NCI-H524 treated with DMSO at 0.1 percent for 48 hours (cell line): ENCODE measurements at places on chromosomes 7 and 10.

DNA sequence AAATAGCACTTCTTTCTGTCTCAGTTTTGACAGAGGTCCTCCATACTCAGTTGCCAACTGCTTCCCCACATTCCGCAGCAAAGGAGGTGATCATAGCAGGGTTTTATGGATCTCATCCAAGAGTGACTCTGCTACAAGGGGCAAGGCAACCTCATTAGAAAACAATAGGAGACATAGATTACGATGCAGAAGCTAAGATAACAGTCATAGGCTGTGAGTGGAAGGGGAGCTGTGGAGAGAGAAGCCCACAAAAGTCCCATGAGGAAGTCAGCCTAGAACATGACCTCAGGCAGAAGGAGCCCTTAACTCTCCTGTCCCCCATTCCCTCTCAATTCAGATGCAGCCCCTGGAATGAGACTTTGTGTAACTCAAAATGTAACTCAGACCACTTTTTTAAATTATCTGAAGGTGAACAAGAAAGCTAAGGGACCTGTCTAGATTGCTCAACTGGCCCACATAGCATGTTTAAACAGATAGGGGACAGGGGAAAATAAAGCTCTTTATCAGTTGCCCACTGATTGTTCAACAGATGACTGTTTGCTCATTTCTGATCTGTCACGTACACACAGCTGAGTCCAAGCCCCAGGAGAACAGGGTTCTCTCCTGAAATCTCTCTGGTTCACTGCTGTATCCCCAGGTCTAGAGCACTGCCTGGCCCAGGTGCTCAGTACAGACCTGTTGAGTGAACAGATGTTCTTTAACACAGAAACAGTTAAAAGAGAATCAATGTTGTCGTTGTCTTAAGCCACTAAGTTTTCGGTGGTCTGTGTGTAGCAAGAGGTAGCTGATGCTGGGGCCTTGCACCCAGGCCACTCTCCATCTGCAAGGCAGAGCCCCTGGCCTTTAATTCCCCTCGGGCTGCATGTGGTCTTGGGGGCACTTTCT is 1.5 kb upstream of the NCOA4 start:
- DNase-seq: no peak

GRCh38 chr10:116798859-116799258 is 50.4 kb upstream of the ENO4 start:
- DNase-seq: no peak

DNA sequence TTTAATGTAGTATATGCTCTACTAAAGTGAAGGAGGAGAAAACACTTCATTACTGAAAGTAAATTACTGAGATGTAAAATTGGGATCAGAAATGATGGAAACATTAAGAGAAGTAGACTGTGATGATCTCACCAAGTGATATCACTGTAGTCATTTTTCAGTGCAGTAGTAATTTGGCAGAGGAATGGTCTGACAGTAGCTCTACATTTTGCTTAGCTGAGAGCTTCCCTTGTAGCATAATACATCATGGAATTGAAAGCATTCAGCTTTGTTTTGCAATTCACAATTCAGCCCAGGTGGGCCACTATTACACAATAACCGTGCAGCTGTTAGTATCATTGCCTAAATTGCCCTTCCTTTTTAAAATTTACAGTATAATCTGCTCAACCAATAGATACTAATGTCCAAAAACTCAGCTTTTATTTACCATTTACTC is 19.4 kb upstream of the CABCOCO1 start:
- DNase-seq: no peak

- no peak for DNase-seq
Observed at GRCh38 chr10:30182191-30183054, 123.0 kb upstream of the JCAD start.

- no peak for DNase-seq
Observed at GRCh38 chr10:132011024-132011423, 29.3 kb upstream of the BNIP3 start.

DNA sequence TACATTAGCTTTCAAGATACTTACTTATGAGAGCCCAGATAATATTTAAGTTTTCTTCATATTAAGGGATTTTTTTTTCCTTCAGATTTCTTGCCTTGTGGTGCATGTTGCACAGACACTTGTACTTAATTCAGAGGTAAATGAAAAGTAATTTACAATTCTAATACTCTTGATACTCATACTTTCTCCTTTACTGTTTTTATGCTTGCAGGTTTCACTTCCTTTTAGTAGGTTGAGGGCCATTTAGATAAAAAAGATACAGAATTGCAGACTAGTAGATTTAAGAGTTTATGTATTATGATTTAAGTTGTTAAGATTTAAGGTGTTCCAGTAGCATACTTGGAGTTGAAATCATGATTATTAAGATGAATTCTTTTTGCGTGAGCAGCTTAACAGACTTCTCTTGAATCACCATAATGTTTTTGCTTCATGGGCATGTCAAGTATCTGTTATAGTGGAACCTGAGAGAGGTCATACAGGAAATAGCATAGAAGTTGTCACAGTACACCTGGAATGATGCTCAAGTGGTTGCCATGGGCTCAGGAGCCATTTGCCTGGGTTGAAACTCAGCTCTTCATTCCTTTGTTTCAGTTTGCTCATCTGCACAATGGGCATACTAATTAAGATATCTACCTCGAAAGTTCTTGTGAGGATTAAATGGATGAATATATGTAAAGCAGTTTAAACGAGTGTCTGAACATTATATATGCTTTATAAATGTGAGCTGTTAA is 174.8 kb upstream of the PRPS1L1 start:
- no peak for DNase-seq

- no peak for DNase-seq
Observed at GRCh38 chr10:119858063-119858462, 14.6 kb downstream of the MCMBP start.

DNA sequence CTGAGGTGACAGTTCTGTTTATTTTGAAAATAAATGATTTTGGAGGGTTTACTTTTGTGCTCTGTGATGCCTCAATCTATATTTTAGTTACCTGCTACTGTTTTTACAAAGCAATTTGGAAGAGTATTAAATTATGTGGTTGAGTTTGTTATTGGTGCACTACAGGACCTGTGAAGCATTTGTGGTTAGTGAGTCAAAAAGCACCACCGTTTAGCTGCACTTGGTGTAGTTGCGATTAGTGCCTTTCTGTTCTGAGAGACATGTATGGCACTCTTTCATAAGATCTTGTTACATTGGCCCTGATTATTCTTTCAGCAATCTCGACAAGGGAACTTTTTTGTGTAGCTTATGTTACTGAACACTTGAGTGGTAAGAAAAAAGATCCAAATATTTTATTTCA is 132.2 kb downstream of the BBS9 start:
- DNase-seq: no peak

GRCh38 chr10:71708897-71709882 is 10.4 kb downstream of the C10orf105 start:
- no peak for DNase-seq

DNA sequence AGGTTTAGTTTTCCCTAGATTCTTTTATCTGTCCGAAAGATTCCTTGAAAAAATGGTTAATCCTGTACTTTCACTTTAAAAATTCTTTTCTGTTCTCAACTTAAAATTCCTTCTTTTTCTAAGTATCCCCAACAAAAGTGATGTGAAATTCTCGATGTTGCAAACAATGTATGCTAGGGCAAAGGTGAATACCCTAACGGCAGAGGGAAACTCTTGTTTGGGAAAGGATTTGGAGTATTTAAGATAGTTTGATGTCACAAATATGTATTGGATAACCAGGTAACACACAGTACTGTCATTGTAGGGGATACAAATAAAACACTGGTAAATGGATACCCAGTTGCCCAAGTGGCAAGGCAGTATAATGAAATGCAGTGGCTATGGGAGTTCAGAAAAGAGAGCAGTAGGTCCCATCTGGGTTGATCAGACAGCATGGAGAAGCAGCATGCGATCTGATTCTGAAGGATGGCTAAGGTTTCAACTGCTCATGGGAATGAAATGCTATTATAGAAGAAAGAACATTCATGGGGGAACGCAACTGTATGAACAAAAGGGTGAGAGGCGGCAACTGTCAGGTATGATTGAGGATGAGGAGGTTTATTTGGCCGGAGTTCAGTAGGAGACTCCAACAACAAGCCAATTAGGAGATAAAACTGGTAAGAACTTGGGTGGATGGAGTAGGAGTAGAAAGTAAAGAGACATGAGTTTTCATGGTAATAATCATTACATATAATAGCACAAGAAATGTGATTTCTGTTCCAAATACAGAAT is 3.2 kb upstream of the EPC1 start:
- DNase-seq: no peak

DNA sequence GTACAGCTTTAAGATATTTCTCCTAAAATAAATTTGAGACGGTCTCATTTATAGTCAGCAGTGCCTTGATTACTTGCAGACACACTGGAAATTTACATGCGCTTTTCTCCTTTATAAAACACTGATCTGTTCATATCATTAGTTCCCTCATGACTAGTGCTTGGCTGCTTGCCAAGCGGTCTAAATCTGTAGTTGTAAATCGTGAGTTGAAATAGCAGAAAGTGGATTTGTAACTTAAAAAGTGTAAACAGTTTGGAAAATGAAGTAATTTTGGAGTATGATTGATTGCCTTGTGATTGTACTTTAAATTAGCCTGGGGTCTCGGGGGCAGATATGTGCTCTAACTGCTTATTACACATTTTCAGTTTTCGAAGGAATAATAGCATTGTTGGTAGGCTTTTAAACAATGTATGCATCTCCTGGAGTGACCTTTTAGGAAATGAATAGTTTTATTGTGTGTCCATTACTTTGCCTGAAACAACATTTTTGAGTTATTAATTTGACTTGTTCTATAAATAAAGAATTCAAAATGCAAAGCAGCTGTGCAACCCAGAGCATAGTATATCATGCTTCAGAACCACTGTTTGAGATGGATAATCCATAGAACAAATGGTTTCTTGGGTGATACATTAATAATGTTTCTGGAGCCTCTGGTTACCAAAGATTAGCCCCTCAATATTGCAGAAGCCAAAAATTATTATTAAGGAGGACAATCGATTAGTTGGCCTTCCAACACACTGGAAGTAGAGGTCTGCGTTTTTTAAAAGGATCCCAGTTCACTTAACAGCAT is 73.3 kb downstream of the ARID5B start:
- DNase-seq: no peak

DNA sequence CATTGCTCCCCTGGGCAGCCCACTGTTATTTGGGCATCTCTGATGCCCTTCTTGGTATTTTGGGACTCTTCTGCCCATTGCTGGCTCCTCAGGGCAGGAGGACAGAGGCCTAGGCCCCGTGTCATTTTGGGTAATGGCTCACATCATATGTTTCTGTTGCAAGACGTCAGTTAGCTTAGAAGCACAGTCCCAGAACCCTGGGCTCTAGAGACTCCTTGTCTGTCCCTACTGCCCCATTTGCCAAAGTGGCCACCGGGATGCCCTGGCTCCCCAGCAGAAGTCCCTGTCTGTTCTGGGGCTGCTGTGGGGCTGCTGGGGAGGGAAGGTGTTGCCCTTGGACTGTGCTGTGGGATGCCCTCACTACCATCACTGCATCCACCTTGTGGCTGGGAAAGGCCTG is 48.8 kb downstream of the ADCYAP1R1 start:
- no peak for DNase-seq

DNA sequence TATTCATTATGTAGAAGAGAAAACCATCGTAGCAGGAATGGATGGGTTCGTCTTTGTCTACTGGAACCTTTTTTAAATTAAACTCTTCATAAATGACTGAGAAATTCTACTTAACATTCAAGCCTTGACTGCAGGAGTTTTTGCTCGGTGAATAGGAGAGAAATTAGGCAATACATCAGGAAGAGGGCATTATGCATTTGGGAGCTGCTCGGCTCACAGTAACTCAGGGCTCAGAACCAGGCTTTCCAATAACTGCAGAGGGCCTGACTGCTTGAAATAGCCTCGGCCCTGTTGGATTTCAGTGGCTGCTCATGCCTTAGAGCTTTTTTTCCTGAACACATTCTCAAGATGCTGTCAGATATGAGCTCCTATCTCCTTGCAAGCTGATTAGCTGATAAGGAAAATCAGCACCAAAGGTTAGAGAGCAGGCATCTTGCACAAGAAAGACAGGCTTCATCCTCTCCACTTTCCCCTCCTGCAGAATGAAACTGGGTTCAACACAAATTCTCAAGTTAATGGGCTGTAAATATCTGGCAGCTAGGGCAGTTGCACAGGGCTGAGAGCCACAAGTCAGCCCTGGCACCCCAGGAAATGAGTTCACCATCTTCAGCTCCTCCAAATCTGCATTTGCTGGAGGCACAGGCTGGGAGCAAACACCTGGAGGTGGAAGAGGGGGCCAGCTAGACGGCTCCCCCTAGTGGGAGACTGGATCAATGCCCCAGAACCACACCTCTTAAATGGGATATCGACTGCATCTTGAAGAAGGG is 24.3 kb downstream of the TECTB start:
- no peak for DNase-seq

- DNase-seq: no peak
Observed at GRCh38 chr10:91689731-91690168, 56.9 kb upstream of the PPP1R3C start.

- DNase-seq: no peak
Observed at GRCh38 chr7:132544999-132545398, 31.3 kb downstream of the PLXNA4 start.

GRCh38 chr7:129993275-129993674 is 40.5 kb upstream of the UBE2H start:
- DNase-seq: no peak

- no peak for DNase-seq
Observed at GRCh38 chr7:91114232-91114631, 150.0 kb upstream of the FZD1 start.

GRCh38 chr10:61942604-61943461 is 41.3 kb downstream of the ARID5B start:
- no peak for DNase-seq

- no peak for DNase-seq
Observed at GRCh38 chr10:86365346-86366032, 1.1 kb downstream of the GRID1 start.

DNA sequence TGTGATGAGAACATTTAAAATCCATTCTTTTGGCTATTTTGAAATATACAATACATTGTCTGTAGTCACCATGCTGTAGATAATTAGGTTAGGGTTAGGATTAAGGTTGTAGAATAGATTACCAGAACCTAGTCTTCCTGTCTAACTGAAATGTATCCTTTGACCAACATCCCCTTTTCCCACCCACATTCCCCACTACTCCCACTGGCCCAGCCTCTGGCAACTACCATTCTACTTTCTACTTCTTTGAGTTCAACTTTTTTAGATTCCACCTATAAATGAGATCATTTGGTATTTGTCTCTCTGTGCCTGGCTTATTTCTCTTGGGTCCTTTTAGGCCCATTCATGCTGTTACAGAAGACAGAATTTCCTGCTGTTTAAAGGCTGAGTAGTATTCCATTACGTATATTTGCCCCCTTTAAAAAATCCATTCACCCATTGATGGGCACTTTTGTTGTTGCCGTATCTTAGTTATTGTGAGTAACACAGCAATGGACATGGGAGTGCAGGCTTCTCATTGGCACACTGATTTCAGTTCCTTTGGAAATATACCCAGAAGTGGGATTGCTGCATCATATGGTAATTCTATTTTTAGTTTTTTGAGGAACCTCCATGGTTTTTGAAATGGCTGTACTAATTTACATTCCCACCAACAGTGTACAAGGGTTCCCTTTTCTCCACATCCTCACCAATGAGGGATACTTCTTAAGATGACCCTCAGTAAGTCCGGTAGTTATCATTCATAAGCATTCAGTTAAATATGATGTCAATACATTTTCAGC is 104.0 kb downstream of the RALA start:
- no peak for DNase-seq
